ENCODE measurements at places on chromosomes 7 and 10.

GRCh38 chr10:78433766-78434535 is 400.3 kb downstream of the RPS24 start:
- no peak for DNase-seq

- no peak for DNase-seq
These were observed 536.5 kb downstream of the PTPRN2 start for GRCh38 chr7:158050978-158051651.

- DNase-seq: peak; percentile 72
These were observed 270.5 kb downstream of the CCDC3 start for GRCh38 chr10:12730809-12731519.

DNA sequence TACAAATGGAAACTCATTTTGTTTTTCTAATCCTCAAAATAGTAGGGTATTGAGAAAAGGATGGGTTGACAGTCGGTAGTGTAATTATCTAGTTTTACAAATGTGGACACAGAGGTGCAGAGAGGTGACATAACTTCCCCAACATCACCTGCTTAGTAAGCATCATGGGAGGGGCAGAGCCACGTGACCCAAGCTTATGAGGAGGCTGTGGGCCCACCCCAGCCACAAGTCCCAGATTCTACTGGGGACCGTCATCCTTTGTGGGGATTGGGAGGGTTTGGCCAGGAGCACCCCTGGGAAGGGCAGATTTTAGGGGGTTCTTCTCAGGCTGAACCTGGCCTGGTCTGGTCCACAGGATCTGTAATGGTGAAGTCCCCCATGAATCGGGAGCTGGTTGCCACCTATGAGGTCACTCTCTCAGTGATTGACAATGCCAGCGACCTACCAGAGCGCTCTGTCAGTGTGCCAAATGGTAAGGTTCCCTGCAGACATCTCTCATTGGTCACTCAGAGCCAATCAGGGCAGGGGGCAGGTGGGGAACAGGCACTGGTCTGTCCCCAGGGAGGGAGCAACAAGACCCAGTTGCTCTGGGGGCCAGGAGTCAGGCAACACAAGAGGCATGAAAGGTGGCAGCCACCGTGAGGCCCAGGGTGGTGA is 23.6 kb upstream of the VSIR start:
- DNase-seq: no peak

GRCh38 chr10:126201603-126202002 is 186.7 kb downstream of the ADAM12 start:
- DNase-seq: no peak

- no peak for DNase-seq
These were observed 28.7 kb downstream of the LRGUK start for GRCh38 chr7:134155871-134156270.

DNA sequence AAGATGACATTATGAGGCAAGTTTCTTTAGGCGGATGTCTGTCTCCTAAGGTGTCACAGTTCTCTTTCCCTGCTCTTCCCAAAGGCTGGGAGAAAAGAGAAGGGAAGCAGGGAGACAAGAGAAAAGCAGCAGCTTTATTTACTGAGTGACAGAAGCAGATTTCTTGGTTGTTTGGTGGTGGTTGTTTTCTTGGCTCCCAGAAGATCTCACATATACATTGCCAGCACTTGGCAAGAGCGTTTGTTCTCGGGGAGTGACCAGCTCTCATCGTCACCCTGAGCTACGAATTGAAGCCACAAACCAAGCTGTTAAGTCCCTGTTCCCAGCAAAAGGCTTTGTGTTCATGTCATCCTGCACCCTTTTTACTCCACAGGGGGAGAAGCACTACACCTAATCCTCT is 11.4 kb downstream of the CDHR3 start:
- DNase-seq: no peak

DNA sequence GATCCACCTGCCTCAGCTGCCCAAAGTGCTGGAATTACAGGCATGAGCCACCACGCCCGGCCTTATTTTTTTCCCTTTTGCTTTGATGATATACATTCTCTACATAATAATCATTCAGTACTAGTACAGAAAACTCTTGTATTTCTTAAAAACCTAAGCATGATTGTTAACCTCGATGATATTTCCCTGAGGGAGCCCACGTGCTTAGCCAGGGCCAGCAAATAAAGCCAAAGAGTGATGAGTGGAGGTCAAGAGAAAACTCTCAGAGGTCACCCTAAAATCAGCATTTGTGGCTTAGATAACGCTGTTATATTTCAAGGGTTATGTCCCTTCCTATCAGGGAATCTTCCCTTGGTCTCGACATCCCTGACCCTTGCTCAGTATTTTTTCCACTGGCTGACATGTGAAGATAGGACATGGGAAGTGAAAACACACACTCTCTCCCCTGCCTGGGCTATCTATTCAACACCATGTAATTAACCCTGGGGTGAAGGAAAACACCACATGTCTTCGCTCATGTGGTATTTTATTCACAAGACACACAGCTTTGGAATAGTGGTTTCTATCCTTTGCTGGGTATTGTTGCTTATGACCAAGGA is 12.6 kb downstream of the FAM200A start:
- DNase-seq: no peak

DNA sequence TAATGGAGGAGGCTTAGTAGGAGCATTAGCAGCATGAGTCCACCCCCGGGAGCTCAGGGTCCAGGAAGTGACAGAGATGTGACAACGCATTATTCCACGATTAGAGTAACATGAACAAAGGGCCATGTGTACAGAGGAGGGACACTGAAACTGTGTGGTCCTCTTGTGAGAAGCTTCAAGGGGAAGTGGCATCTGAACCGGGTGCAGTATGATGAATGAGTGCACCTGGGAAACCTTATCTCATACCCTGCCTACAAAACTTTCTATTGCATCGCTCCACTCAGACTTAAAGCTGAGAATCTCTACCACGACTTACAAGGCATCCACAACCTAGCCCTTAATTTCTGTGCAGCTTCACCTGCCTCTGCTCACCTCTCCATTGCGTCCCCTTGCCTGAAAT is 115.3 kb upstream of the AMPH start:
- DNase-seq: no peak

DNA sequence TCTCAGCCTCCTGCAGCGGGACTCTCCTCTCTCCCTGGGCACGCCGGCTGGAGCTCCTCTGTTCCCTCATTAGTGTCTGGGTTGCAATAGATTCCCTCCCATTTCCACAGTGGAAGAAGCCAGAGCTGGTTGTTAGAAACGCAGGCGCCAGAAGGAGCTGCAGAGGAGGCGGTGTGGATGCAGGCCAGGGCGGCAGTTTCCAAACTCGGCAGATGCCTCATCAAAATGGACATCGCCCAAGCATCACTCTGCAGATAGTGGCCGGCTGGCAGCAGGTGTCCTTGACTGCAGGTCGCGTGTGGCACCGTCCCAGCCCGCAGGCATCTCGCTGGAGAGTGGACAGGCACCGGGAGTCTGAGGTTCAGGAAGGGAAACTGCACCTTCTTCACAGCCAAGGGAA is 201.8 kb downstream of the TCERG1L start:
- DNase-seq: no peak

DNA sequence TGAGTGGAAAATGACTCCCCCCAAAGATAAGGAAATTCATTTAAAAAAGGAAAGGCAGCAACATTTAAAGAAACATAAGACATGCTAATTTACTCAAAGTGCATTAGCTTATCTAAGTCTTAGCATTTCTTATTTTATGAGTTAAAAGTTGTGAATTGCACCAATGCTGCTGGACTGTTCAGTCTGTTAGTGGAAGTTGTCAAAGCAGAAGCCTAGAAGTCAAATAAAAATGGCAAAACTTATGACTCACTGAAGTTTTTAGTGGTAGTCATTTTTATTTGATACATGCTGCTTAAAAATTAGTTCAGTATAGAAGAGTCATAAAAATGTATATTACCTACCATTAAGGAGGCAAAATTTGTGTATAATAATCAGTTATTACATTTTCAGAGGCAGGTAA is 90.8 kb upstream of the FGL2 start:
- DNase-seq: no peak

- no peak for DNase-seq
These were observed 12.3 kb upstream of the IKZF1 start for GRCh38 chr7:50292165-50292757.

GRCh38 chr10:61929555-61929954 is 28.1 kb downstream of the ARID5B start:
- no peak for DNase-seq

DNA sequence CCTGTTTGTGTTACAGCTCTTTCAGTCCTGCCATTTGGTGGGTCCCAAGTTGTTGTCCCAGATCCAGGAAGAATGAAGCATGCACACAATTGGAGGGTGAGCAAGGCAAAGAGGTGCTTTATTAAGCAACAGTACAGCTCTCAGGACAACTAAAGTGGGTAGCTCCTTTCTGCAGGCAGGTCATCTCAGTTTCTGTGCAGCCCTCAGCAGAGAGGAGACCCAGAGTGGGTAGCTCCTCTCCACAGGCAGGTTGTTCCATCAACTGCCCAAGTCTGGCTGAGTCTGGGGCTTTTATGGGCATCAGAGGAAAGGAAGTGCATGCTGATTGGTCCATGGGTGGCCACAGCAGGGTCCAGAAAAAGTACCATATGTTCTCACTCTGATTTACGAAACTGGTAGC is 624.5 kb downstream of the LRMDA start:
- no peak for DNase-seq

DNA sequence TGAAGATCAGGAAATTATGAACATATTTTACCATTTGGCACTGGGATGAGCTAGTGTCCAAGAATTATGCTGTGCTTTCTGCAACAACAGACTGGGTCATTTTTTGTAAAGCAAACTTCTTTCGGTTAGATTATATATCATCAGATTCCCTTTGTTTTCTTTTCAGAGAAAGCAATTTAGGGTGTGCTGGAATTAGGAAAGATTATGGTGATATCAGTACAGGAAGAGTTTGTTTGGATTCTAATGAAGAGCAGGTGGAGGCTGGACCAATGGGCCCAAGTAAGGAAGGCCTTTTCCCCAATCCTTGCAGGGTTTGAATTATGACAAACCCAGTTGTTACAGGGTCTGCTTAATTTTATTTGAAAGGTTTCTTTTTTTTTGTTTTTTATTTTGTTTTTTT is 1092.8 kb downstream of the KCNMA1 start:
- DNase-seq: peak; percentile 15

GRCh38 chr10:11605807-11606408 is 5.5 kb downstream of the USP6NL start:
- no peak for DNase-seq

DNA sequence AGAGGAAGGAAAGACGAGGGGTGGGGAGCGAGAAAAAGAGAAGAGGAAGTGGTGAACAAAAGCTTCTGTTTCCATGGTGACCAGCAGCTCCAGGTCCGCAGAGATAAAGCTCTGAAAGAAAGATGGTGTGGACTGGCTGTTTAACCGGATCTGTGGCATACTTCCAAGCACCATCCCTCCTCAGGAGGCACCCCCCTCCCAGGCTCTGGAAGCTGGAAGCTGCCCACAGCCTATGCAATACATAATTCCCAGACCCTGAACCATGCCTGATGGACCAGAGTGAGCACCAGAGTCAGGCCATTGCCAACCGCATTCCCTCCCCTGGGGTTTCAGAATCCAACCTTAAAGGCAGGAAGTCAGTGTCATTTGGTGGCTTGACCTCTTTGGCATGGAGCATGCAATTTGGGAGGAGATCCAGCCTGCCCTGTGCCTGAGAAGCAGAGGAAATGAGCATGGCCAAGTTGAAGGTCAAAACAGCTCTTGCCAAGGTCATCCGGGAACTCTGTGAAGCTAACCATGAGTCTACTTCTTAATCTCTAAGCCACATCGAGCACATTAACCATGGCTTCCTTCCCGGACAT is 22.2 kb upstream of the CPXM2 start:
- DNase-seq: no peak

GRCh38 chr10:21514129-21514817 is 11.2 kb downstream of the SKIDA1 start:
- no peak for DNase-seq

GRCh38 chr10:75001715-75002350 is 109.6 kb upstream of the SAMD8 start:
- DNase-seq: no peak

GRCh38 chr10:113626809-113627355 is 37.0 kb downstream of the NRAP start:
- no peak for DNase-seq

- DNase-seq: no peak
These were observed 172.6 kb upstream of the CACNA2D1 start for GRCh38 chr7:82616059-82616728.

DNA sequence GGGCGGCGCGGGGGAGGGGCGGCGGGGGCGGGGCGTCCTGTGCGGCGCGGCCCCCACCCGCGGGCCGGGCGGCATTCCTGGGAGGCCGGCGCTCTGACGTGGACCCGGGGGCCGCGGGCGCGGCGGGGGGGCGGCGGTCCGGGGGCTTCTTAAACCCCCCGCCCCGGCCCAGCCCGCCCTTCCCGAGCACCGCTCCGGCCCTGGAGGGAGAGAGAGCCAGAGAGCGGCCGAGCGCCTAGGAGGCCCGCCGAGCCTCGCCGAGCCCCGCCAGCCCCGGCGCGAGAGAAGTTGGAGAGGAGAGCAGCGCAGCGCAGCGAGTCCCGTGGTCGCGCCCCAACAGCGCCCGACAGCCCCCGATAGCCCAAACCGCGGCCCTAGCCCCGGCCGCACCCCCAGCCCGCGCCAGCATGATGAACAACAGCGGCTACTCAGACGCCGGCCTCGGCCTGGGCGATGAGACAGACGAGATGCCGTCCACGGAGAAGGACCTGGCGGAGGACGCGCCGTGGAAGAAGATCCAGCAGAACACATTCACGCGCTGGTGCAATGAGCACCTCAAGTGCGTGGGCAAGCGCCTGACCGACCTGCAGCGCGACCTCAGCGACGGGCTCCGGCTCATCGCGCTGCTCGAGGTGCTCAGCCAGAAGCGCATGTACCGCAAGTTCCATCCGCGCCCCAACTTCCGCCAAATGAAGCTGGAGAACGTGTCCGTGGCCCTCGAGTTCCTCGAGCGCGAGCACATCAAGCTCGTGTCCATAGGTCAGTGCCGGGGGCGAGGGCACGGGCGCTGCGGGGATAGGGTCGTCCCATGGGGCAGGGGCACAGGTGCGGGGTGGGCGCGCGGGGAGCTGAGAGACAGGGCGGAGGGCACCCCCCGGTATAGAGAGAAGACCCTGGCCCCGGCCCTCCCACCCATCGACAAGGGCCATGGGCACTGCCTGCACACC is at the start of gene FLNC:
Gene FLNC, plus strand, starts transcription at position 176 of the 947 bp plus-strand sequence. Its CDS starts 232 bp downstream, at position 408.
- DNase-seq: peak; percentile 78

- no peak for DNase-seq
These were observed 512.6 kb upstream of the SEMA3D start for GRCh38 chr7:85699482-85699881.

DNA sequence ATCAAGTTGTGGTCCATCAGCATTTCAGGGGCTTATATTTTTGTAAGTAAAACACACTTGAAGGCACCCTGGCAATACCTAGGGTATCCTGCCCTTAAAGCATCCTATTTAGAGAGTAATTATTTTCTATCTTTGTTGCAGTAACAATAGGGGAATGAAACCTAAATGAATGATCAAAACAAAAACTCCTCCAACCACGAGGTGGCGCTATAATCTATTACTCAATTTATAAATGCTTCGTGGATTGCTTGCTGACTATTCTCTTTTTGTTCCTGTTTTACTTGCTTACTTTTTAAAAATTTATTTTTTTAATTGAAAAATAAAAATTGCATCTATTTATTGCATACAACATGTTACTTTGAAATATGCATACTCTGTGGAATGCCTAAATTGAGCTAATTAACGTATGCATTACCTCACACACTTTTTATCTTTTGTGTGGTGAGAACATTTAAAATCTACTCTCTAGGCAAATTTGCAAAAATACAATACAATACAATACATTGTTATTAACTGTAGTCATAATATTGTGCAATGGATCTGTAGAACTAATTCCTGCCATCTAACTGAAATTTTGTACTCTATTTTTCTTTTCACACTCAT is 147.7 kb upstream of the BMPER start:
- DNase-seq: peak; percentile 57
